ENCODE measurements at places on chromosomes 11 and 22.

DNA sequence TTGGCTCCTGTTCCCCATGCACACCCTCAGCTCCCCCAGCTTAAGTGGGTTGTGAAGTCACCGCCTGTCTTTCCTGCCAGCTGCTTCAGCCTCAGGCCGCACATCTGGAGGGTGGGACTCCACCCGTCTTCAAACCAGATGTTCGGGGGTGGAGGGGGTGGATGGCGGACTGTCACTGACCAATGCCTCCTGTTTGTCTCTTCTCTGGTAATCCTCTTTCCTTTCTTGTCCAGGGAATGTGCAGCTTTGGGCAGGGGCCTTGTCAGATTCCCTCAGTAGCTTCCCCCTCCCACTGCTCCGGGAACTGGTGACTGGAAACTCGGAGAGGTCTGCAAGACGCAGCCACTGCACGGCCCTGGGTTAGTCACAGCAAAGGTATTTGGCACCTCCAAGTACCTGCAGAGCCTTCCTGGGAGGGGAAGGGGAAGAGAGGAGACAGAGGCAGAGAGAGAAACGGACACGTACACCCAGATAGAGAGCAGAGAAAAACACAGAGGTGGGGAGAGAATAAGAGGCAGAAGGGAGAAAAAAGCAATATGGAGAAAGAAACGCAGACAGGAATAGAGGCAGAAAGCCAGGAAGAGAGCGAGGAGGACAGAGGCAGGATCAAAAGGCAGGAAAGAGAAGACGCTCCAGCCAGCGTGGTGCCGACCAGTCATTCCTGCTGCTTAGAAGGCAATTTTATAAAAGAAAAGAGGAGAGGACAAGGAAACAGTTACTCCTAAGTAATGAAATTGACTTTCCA, 56.1 kb upstream of the TIMP3 start:
- DNase-seq: no peak

DNA sequence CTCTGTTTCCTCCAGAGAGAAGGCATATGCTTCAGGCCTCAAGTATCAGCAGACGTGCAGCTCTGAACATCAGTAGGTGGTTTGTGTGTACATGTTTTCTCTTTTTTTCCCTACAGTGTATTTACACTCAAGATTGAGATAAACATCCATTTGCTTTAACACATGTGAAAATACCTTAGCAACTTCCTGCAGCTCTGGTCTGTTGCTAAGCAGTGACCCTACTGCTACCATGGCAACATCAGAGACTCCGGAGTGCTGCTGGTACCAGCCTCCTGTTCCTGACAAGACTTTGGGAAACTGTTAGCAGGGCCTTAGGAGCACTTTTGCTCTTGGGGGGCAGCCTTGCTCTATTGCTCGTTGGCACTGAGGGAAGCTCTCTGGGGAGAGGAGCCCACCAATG, 221.2 kb upstream of the PLET1 start:
- DNase-seq: no peak

- DNase-seq: peak; percentile 67
Observed at GRCh38 chr22:30754971-30755758, 60.5 kb downstream of the OSBP2 start.

GRCh38 chr22:44224166-44224565, 43.4 kb downstream of the PARVG start:
- no peak for DNase-seq

DNA sequence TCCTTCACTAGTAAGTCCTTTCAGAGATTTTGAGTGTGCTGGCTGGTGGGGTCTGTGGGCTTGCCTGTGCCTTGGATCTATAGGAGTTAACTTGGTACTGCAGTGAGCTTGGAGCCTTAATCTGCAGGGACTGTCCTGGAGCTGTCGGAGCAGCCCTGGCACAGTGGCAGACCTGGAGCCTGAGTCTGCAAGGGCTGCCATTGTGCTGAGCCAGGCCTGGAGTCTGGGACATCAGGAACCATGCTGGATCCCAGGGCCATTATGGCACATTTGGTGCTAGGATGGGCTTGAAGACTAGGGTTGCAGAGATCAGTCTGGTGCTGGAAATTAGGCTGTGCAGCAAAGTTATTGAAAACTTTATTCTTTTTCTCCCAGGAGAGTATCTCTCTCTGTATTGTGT, 665.4 kb downstream of the METTL15 start:
- no peak for DNase-seq

Data from RPMI8226 (cell line).